ENCODE measurements at places on chromosomes 7 and 10.

DNA sequence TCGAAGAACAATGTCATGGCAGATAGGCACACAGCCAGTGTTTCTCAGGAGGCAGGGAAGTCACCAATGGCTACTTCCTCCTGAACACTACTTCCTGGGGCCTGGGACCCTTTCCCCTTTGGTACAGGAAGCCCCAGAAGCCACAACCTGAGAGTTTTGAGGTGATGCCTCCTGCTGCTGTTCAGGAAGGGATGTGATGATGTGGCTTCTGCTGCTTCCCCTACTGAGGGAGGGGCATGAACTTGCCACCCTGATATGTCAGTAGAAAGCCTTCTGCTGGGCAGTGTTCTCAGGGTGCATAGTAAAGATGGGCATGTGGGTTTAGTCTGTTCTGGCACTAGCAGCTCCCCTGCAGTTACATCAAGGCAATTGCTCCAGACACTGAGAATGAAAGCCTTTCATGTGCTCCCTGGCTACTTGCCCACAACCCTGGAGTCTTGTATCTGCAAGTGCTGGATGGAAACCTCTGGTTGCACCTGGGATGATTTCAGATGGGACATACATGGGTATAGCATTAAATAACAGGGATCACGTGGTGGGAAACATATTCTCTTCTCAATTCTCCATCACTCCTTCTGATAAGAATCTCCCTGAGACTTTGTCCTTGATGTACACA is 69.3 kb downstream of the ADRA2A start:
- DNase-seq, result no peak

DNA sequence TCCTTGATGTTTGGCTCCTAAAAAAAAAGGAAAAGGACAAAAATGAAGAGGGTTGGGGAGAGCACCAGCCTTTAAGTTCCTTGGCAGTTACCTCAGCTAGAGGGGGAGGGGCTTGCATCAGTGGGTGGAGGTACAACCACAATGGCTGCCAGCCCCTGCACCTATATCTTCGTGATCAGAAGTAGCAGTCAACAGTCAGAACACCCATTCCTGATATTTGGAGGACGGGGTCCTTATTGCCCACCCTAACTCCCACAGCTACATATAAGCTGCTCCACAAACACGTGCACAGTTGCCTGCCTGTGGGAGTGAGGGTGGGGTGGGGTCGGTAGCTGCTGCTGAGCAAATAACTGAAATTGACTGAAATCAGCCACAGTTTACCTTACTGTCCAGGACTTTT is 26.2 kb downstream of the C1GALT1 start:
- DNase-seq, result no peak

GRCh38 chr7:101736084-101736483 is 81.3 kb upstream of the CUX1 start:
- no peak for DNase-seq

DNA sequence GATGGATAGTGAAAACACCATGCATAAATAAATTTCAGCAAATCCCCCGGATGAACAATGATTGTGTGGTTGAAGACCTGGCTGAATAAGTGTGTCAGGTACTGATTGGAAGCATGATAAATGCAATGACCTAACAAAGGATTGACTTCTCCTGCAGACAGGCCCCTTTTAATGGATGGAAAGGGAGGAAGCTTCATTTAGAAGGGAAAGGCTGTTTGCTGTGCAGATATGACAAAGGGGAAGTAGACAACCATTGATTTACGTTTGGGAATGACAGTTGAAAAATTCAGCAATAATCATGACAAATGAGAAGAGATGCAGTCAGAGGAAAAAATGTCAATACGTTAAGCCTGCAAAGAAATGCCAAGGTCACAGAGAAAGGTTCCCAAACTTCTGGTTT is 503.8 kb downstream of the LRMDA start:
- DNase-seq, result no peak

DNA sequence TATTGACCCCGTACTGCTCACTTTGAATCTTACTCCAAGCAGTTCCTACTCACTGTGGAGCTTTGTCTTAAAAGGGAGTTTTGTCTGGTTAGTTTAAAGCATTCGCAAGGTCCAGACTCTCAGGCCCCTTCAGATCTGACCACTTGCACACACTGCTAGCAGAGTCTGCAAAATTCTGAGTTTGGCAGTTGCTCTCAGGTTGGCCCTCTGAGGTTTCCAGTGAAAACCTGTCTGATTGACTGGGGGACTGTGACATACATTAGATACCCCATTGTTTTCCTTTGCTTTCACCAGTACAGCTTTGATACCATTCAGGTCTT is 149.2 kb downstream of the XPNPEP1 start:
- DNase-seq, result no peak

- no peak for DNase-seq
Observed at GRCh38 chr10:56632537-56632936, 271.5 kb upstream of the ZWINT start.

Measured in colonic mucosa (tissue), 4 donors.